Fibroblast of upper back skin (primary cell): ENCODE measurements at places on chromosomes 12 and 14.

GRCh38 chr14:50335989-50336824 lies 24.1 kb downstream of the DMAC2L start:
- peak; percentile 50 for DNase-seq

DNA sequence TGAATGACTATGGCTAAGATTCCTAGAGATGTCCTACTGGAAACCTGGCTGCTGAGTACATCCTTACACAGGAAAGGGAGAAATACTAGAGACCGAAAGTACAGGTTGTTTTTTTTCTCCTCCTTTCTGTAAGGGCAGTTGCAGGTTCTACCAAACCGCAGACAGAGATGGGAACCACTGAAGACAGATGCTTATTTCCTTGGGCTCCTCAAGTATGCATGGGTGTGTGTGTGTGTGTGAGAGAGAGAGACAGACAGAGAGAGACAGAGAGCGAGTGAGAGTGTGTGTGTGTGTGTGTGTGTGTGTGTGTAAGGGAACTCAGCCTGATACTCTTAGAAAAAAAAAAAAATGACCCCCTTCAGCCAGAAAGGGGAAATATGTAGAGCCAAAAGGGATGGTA lies 42.5 kb downstream of the MAP4K5 start:
- DNase-seq: no peak

GRCh38 chr12:116534311-116535121 lies 24.7 kb upstream of the MAP1LC3B2 start:
- DNase-seq: peak; percentile 71

DNA sequence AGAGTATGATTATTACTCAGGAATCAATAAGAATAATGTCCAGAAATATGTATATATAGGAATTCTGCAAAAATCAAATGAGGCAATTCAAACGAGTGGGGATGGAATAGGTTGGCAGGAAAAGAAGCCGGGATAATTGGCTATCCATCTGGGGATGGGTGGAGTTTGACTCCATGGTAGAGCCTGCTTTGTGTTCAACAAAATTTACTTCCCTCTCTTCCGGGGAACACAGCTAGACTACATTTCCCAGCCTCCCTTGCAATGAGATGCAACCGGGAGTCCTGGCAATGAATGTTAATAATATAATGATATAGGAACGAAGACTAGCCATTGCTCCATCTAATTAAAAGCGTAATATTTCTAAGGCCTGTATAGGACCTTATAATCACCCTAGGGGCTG lies 146.6 kb downstream of the EFCAB11 start:
- DNase-seq: no peak

GRCh38 chr12:110680032-110680431 lies 8.9 kb downstream of the HVCN1 start:
- no peak for DNase-seq

DNA sequence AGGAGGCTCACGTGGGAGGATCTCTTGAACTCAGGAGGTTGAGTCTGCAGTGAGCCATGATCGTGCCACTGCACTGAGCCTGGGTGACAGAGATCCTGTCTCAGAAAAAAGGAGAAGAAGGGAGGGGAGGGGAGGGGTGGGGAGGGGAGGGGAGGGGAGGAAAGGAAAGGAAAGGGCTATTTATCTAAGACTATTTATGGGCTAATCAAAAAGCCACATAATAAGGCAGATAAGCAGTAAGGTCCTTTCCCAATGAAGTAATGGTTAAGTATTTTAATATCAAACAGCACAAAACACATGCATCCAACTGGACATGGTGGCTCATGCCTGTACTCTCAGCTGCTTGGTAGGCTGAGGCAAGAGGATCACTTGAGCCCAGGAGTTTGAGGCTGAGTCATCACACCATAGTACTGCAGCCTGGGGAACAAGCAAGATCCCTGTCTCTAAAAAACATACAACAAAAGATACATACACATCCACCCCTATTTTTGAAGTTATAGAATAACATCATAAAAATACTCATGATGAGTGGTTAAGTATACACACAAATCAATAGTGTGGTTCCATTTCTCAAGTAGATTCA lies 9.7 kb downstream of the PAWR start:
- peak; percentile 65 for DNase-seq
